ENCODE measurements at places on chromosomes 7 and 10. TPM values are rescaled to one million over a fixed set of nuclear protein-coding genes. Genes with fewer than 3 reads are reported as not detected.

Gene TSPAN33
- 8.2 TPM for polyA plus RNA-seq

Gene SH2D4B
- 0.20 TPM for polyA plus RNA-seq

Gene NXPH1
- polyA plus RNA-seq, result not detected

Gene PAX2
- not detected for polyA plus RNA-seq

Gene OR2A5
- polyA plus RNA-seq, result not detected

Gene PDK4
- 27.9 TPM for polyA plus RNA-seq

Gene SLC35G1
- polyA plus RNA-seq, result 2.1 TPM

Gene ADAM22
- 0.13 TPM for polyA plus RNA-seq

Gene BAIAP2L1
- polyA plus RNA-seq, result 12.5 TPM

Gene LIPA
- polyA plus RNA-seq, result 91.8 TPM

Gene CTAGE8
- 0.76 TPM for polyA plus RNA-seq

Gene ZNF746
- 17.8 TPM for polyA plus RNA-seq

Gene EVX1
- polyA plus RNA-seq, result not detected

Measured in lung (tissue), 17 donors.